Peyer's patch (tissue), 4 donors: ENCODE measurements at places on chromosomes 3 and 15. TPM values are rescaled to one million over a fixed set of nuclear protein-coding genes. Genes with fewer than 3 reads are reported as not detected.

DNA sequence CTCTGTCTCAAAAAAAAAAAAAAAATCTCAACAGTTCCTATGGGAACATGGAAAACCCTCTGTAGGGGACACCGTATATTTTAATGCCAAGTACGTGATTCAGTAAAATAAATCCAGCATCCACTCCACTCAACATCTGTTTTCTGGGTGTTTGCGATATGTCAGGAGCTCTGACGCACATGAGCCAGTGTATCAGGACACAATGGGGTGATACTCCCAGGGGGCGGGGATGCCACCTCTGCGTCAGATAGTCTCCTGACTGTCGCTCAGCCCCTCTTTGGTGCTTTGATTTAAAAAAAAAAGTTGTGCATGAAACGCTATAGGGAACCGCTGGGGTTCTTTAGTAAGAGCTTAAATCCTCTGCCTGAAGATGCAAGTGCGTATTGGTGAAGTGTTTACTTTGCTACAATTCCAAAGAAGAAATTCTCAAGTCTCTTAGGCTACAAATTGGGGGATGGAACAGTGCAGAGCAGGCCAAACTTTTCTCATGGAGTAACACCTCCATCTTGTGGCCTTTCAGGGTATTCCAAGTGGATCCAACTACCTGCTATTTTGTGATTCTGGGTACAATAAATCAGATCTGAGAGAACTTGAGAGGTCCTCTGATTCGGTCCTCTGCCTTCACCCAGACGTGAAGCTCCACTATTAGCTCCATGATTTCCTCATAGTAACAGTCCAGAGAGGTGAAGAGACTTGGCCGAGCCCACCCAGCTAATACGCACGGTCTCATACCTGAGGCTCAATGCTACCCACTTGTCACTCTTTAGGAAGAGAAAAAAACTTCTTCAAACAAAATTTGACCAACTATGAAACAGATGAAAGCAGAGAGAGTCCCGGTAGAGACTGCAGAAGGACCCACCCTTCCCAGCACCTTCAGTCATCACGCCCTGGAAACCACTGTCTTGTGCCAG is 9.3 kb upstream of the NR2E3 start:
- H3K27ac ChIP-seq = no peak overlapping the region
- H3K4me3 ChIP-seq = no peak overlapping the region
- H3K36me3 ChIP-seq = no peaks in the 10 kb centered on the region
- DNase-seq = no peak

RETNLB gene
- total RNA-seq = 11.4 TPM

MAP2K5 gene
- total RNA-seq = 14.0 TPM

GRCh38 chr3:53846134-53846850 is at the start of the genes CHDH and IL17RB:
CHDH (minus strand) TSS chr3:53846419; CDS start chr3:53824008, 22,411 bp downstream.
IL17RB (plus strand) TSS chr3:53846568; CDS start chr3:53846589, 21 bp downstream.
- H3K27ac ChIP-seq = peak within 1 kb of the TSS; percentile 78
- no peaks in the 10 kb centered on the region for H3K36me3 ChIP-seq
- peak; percentile 90 for DNase-seq
- H3K4me1 ChIP-seq = peaks cover 17% of the 10 kb centered on the region
- H3K4me3 ChIP-seq = peak within 1 kb of the TSS; percentile 82

- H3K27me3 ChIP-seq = no peaks in the 10 kb centered on the region
- H3K36me3 ChIP-seq = no peaks in the 10 kb centered on the region
- no peak for DNase-seq
- H3K27ac ChIP-seq = peak overlapping the region; percentile 65
- H3K4me1 ChIP-seq = no peaks in the 10 kb centered on the region
These were observed 31.0 kb upstream of the KLHL25 start for GRCh38 chr15:85825719-85826118.

DNA sequence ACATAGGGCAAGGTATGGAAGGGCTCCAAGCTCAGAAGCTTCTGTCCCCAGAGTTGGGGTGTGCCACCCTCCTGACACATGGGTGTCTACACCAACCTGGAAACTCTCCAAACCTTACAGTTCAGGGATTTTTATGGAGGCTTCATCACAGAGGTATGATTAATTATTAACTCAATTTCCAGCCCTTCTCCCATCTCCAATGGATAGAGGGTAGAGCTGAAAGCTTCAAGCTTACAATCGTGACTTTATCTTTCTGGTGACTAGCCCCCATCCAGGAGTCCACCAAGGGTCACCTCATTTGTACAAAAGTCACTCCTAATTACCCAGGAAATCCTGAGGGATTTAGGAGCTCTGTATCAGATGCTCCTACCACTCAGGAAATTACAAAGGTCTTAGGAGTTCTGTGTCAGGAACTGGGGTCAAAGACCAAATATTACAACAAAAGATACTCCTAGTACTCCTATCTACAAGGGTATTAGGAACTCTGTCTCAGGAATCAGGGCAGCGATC is 62.7 kb downstream of the TFDP2 start:
- H3K27me3 ChIP-seq = no peaks in the 10 kb centered on the region
- H3K4me3 ChIP-seq = no peak overlapping the region
- no peaks in the 10 kb centered on the region for H3K4me1 ChIP-seq

DNA sequence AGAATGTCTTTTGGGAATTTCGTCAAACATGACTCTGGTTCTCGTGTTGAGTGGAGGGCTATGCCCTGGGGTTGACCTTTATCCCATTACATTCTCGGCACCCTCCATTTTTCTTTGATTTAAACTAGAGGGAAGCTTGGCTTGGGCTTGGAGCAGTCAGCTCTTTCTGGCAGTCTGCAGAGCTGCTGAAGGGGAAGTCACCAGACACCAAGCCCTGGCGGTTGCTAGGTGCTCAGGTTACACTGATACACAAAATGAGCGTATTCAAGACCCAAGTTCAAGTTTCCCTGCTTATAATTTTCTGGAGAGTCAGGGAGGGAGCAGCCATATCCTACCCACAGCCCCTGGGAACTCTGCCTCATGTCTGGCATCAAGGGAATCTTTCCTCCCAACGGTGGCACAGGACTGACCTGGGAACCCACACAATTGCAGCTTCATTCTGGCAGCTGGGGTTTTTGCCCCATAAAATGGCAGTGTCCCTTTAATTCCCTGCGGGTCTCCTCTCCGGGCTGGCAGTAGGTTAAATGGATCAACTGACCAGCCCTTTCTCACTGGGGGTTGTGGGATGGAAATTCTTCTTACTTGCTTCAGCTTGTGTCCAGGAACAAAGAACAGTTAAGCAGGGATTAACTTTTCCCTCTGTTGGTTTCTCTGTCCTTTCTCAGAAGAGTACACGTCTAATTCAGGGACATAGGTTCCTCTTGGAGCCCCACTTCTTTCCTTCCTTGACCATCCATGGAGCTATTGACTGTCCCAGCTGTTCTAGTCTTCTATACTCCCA is 110.0 kb upstream of the DLG1 start:
- no peak overlapping the region for H3K27ac ChIP-seq
- H3K27me3 ChIP-seq = no peaks in the 10 kb centered on the region
- no peaks in the 10 kb centered on the region for H3K36me3 ChIP-seq
- no peak for DNase-seq
- no peak overlapping the region for H3K4me3 ChIP-seq

GRCh38 chr3:196555295-196555694 is 13.1 kb downstream of the WDR53 start:
- H3K27ac ChIP-seq = no peak overlapping the region
- no peak for DNase-seq
- no peaks in the 10 kb centered on the region for H3K36me3 ChIP-seq
- H3K4me1 ChIP-seq = no peaks in the 10 kb centered on the region

DNA sequence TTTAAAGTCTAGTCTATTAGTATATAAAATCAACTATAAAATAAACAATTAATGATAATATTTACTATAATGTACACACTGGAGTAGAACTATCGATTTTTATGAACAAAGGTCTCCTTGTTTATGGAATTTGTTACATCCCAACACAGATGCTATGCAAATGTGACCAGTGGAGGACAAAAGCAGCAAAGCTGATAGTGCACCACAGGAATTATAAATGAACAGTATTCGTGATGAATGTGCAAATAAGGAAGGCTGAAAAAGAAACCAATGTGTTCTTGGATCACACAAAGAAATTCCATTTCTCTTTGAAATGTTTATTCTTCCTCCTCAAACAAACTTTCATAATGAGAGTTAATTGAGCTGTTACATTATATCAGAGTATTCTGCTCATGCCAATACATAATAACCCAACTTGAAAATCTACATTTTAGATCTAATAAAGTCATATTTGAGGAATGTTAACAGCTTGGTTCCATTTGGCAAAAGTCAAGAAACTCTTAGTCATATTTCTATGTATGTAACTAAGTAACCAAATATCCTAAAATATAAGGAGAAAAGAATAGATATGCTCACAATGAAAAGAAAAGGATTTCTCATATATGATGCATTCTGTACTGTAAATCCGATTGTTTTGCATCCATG is 79.3 kb downstream of the NEK10 start:
- H3K4me3 ChIP-seq = no peak overlapping the region
- no peaks in the 10 kb centered on the region for H3K27me3 ChIP-seq
- no peaks in the 10 kb centered on the region for H3K36me3 ChIP-seq
- no peak for DNase-seq
- H3K27ac ChIP-seq = no peak overlapping the region

DNA sequence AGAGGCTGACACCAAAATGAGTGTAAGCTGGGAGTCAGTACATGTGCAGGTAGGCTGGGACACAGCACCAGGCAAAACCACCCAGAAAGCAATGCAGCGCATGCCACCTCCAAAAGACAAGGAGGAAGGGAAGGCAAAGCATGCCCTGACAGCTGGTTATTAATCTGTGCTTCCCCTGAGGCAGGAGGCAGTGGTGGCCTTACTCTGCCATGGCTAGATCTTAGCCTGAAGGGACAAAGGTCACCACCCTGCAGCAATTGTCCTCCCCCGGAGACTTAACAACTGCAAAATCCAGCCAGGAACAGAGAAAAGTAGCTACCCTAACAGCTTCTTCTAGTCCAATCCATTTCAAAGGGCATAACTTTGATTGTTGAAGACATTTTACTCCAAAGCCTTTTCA is 73.7 kb downstream of the PLD1 start:
- no peak for DNase-seq
- no peaks in the 10 kb centered on the region for H3K27me3 ChIP-seq
- no peaks in the 10 kb centered on the region for H3K36me3 ChIP-seq

DNA sequence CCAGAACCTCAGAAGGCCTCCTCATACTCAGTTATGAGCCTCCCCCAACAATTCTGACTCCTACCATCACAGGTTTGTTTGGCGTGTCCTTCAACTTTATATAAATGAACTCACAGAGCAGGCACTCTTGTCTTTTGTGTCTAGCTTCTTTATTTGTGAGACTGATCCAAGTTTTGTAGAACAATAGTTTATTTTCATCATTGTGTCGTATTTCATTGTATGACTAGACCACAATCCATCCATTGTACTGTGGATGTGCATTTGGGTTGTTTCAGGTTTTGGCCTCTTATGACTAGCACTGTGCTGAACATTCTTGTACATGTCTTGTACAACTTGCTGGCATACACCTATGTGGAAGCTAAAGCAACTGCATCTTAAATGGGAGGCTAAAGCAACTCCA is 292.8 kb upstream of the LYSMD4 start:
- H3K27me3 ChIP-seq = no peaks in the 10 kb centered on the region
- no peaks in the 10 kb centered on the region for H3K4me1 ChIP-seq
- DNase-seq = no peak
- H3K4me3 ChIP-seq = no peak overlapping the region
